Epithelial cell of prostate (primary cell): ENCODE measurements at places on chromosomes 4 and X.

DNA sequence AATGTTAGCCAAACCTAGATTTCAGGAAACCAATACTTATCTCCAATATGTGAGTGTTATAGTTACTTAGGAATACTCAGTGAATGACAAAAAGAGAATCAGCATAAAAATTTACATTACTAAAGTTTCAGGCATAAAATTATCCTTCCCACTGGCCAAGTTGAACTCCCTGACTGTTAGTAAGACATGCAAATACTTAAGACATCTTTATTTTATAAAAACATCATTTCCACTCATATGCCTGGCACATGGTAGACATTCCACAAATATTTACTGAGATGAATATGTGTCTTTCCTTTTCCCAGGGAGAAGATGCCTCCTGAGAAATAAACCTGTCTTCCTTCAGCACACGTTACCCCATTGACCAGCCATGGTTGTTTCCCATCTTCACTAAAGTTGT, 7.3 kb downstream of the VEGFD start:
- DNase-seq = no peak

- DNase-seq = no peak
Measured at GRCh38 chr4:150161109-150161508, 82.9 kb downstream of the DCLK2 start.

DNA sequence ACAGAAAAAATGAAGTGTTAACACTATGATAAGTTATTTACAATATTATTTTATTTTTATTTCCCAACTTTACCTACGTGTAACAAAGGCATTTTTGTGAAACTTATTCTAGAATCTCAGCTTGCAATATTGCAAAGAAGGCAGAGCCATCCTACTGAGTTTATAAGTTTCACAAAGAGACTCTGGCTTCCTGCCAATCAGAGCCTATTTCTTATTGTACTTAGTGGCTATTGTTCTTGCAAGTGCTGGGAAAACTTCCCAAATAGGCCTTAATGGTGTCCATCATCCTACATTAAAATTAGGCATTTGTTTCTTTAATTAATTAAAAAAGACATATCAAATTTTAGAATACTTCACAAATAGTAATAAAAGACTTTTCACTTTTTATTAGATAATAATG, 233.2 kb downstream of the EPHA5 start:
- no peak for DNase-seq

- no peak for DNase-seq
Measured at GRCh38 chr4:25379591-25379990, 2.5 kb downstream of the ANAPC4 start.

GRCh38 chr4:127162741-127163140, 470.0 kb upstream of the INTU start:
- DNase-seq = no peak

GRCh38 chr4:122552898-122553297, 68.0 kb downstream of the IL21 start:
- no peak for DNase-seq
